ENCODE measurements at places on chromosomes 11 and 22.

GRCh38 chr22:43478621-43479300, 66.9 kb downstream of the MPPED1 start:
- no peak for DNase-seq

DNA sequence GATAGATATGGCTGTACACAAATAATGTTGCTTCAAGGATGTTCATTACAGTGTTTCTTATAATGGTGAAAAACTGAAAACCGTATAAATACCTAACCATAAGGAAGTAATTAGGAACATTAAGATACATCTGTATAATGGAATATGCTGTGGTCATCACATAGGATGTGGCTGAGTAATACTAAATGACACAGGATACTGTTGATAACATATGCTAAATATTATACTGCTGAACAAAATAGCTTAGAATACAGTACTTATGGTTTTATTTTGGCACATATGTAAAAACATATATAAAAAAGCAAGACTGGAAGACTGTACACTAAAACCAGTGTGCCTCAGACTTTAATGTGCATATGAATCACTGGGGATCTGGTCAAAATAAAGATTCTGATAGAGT, 43.8 kb downstream of the FBXO7 start:
- no peak for DNase-seq

DNA sequence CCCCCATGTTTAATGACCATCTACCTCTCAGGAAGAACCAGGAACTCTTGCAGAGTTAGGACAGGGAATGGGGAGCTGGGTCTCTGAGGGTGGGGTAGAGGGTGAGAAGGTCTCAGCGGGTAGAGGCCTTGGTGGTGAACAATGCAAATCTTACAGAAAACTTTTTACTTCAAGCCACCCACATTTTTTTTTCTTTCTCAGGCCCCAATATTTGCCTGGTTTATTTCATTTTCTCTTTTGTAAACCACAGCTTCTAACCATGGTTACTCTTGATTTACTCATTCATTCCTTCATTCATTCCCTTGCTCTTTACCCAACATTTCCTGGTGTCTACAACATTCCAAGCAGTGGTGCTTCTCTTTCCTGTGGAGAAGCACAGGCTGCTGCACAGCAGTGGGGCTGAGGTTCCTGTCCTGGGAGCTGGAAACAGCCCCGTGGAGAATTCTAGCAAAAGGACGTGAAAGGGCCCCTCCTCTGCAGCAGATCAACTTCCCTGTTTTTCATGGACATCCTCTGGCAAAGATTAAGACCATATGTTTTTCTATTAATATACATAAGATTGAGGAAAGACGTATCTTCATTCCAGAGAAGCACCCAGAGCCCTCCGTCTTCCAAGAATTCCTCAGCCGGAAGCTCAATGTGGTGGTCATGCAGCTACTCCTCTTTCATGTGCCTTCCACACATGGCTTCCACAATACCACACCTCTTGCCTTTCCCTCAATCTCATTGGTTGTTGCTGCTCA, 224.4 kb upstream of the SESN3 start:
- DNase-seq, result no peak

DNA sequence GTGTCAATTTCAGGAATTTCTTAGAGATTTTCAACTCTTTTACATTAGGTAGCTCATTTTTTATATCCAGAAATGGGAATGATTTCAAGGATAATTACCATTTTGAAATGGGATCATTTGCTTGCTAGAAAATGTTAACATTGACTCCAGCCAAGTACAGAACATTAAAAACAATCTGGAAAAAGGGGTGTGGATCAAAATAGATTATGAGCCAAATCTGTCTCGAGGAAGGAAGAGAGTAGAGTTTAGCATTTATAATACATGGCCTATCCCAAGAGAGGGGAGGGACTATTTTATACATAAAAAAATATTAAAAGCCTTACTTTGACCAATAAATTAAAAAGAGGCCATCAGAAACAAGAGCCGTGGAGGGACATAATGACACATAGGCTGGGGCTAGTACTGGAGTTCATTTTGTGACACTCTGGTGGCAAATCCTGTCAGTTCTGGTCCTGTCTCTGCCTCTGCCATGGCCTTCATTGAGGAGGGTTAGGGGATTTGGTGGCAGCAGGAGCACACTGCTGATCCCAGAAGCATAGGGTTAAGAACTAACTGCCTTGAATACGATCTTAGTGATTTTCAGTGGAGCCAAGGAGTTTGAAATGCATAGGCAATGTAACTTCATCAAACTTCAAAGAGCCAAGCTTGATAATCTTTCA, 20.4 kb downstream of the PPP6R3 start:
- no peak for DNase-seq

DNA sequence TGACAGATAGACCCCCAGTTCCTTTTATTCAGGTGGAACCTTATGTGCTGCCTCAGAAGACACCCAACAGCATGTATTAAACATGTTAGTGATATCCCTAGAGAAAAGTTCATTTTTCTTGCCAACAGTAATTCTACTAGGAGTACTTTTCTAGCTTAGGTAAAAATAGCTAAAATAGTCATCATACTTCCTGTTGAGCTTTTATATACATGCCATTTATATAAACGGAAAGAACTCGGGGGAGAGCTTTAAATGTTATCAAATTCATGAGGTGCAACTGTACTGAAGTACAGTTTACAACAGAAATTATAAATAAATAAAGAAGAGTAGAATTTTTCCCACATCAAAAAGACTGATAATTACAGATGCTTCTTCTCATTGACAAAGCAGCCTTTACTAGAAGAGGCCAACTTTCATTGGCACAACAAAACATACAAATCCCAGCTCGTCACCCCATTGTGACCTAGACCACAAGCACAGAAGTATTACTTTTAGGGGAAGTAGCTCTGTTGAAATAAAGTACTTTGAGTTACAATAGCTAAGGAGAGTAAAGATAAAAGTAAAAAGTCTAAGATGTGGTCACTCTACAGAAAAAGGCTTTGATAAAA, 59.1 kb upstream of the POU2AF2 start:
- no peak for DNase-seq

- DNase-seq, result no peak
These were observed 133.6 kb downstream of the RAB38 start for GRCh38 chr11:88041679-88042078.

DNA sequence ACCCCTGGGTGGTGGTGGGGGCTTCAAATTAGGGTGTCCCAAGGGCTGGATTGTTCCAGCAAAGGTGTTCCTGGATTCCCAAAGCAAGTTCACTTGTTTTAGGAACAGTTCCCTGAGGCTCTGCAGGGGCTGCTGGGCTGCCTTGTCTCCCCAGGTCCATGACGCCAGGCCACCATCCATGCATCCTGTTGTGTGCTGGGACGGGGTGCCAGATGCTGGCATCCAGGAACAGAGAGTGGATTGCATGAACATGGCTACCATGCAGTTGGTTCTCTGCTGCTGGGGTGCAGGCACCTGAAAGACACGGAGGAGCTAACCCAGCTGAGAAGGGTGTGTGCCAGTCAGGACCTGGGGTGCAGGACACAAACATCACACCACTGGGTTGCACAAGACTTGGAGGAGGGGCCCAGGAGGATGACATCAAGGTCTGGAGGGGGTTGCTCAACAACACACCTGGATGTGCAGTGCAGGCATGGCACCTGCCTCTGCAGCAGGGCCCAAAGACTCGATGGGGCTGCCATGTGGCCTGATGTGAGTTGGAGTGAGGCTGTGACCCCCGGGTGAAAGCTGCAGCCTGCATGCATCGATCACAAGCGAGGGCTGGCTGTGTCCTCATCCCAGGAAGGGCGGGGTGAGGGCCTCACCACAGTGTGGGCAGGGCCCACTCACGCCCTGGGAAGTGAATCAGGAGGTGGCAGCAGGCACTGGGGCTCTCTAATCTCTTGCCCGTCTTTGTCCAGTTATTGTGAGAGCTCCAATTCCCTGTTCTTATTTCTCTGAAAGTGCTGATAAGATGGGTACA, 74.0 kb upstream of the CLDN5 start:
- peak; percentile 50 for DNase-seq

DNA sequence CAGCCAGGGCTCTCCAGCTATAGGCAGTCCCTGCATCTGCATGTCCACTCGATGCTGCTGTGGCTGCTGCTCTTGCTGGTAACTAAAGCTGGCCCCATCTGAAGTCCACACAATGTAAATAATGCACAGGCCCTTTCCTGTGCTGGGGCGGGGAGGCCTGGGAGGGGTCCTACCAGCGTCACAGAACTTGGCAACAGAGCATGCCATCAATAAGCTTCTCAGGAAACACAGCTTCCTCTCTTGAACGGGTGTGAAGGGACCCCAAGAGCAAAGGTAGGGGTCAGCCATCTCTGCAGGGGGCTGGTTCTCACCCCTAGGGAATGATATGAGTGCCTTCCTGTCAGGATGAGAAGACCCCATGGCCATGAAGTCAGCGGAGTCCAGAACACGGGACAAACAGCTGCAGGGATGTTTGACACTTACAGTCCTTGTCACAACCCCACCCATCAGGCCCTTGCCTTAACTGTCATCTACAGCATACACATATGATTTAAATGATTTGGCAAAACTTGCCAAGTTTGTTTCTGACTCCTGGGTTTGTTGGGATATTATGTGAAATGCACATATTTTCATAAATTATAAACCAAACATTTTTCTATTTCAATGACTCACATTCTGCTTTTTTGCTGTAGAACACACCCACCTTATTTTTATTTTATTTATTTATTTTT, 39.1 kb upstream of the LYVE1 start:
- no peak for DNase-seq

- no peak for DNase-seq
These were observed 98.9 kb downstream of the TRIM29 start for GRCh38 chr11:120039039-120039438.

- no peak for DNase-seq
These were observed 110.5 kb downstream of the ATG16L2 start for GRCh38 chr11:72924568-72925190.

- DNase-seq, result no peak
These were observed 79.5 kb downstream of the CCDC83 start for GRCh38 chr11:85934596-85935169.

- peak; percentile 3 for DNase-seq
These were observed 18.4 kb downstream of the MS4A6E start for GRCh38 chr11:60345489-60345888.

GRCh38 chr11:91967026-91967690, 257.5 kb upstream of the FAT3 start:
- no peak for DNase-seq

- DNase-seq, result peak; percentile 50
These were observed 709 bp downstream of the FTH1 start for GRCh38 chr11:61966734-61967115.

DNA sequence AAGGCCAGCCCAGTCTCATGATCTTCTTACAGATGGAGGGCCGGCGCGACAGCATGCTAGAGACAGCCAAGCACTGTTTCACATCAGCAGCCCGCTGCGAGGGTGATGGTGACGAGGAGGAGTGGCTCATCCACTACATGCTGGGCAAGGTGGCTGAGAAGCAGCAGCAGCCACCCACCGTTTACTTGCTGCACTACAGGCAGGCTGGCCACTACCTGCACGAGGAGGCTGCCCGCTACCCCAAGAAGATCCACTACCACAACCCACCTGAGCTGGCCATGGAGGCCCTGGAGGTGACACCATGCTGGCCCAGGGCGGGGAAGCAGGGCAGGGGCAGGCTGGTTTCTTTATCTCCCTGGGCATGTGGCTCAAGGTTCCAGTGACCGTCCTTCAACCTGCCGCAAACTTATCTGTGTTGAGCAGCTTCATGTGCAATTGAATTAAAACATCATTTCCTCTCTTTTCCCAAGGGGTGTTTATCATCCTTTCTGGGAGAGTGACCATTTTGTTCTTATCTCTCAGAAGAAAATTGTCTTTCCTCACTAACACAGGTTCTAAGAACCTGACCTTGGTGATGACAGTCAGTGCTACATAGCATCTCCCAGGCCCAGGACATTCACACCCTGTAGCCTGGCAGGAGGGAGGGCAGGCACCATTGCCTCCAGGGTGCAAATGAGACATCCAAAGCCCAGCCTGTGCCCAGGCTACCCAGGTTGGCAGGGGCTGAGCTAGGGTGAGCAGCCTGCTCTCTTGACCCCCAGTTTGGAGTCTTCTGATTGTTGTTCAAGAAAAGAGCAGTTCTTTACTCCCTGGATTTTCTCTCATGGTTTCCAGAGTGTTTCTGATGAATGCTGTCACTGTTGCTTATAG, 80.7 kb downstream of the CABIN1 start:
- no peak for DNase-seq

DNA sequence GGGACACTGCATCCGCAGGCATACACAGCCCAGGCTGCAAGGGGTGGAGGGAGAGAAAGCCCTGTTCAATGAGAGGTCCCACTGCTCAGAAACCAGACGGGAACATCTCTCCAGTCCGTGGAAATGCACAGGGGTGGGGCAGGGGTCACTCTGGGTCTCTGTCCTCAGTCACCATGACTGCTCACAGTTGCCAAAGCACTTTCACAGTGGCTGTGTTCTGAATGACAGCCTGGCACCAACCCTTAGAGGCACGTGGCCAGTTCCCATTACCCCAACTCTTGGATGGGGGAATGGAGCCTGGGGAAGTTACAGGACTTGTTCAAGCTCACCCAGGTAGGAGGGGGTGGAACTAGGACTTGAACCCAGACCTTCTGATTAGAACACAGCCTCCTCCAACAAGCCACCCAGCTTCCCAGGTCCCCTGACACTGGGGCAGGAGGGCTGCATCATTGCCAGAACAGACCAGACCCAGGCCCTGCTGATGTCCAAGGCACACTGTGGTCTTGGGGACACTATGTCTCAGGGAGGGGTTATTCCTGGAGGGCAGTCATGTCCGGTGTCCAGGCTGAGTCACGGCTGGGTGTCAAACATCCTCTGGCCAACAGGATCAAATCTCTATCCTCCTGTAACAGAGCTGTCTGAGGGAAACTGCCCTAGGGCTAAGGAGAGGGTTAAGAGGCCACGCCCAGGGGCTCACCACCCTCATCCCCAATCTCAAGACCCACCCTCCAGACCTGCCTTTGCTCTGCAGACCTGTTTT, 8.2 kb downstream of the ZNF70 start:
- DNase-seq, result no peak

DNA sequence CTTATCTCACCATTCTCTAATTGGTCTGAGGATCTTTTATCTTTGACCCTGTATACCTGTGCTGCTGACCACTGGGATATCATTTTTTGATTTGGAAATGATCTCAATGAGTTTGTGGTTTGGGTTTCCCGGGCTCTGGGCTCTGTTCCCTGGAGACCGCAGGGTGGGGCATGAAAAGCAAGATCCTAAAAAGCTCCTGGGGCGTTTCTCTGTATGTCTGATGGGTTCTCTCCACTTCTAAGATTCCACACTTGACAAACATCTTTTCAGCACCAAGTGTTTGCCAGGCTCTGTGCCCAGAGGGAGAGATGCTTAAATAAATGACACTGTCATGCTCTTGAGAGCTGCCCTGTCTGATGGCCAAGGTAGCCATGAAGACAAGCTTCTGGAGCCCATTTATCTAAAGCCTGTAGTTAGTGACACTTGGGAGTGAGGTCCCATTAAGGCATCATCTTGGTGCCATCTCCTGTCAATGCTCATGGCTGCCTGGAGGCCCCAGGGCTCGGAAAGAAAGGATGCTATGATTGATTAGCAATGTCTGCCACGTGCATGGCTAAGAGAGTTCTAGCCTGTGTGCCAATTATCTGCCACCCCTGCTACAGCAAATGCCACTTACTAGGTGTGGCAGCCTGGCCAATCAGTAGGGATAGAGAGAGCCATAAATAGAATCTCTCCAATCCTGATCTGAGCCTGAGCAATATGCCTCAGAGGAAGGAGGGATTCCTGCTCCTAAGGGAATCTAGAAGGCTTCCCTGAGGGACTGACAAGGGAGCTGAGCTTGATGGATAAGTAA, 531.6 kb downstream of the MN1 start:
- no peak for DNase-seq
